ENCODE measurements at places on chromosomes 12 and 14.

DNA sequence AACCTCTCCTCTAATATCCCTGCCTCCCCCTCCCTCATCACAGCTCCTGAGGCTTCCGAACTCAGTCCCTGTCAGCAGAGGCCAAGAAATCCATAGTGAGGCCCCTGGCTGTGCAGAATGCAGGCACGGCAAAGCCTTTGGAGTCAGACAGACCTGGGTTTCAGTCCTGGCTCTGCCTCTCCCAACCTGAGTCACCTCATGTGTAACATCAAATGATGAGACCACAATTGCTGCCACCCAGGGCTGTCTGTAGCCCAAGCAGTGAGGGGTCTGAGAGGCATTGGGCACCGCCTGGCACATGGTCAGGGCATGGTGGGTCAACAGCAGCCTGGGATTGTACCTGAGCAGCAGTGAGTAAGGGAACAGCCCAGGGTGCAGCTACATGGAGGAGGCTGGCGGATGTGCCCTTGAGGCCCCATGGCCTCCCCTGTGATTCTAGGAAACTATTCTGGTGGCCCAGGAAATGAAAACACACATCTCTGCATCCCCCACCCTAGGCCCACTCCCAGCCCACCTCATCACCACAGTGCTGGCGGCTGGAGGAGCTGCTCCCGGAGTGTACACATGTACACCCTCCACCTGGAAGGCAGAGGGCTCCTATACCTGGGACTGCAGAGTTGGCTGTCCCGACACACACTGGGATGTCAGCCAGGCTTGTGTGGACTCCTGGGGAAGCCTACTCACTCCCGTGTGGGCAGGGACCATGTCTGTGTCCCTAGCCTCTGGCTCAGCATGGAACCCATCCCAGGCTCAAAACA lies 7.7 kb downstream of the ANKRD33 start:
- no peak for DNase-seq

DNA sequence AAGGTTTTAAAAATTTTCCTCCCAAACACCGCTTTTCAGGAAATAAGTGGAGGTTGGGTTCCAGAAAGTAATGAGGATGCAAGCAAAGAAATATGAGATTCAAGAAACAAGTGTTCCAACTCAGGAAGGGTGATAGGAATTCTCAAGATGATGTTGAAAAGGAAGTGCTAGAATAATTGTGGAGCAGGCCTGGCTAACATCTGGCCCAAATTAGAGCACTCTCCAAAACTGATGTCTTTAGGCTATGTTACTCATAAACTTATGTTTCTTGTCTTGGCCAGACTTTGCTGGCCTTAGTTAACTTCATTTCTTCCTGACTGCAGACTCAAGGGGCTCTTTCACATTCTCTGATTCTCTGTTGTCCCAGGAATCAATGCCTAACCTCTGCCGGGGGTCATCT lies 116.3 kb downstream of the TMTC3 start:
- no peak for DNase-seq

DNA sequence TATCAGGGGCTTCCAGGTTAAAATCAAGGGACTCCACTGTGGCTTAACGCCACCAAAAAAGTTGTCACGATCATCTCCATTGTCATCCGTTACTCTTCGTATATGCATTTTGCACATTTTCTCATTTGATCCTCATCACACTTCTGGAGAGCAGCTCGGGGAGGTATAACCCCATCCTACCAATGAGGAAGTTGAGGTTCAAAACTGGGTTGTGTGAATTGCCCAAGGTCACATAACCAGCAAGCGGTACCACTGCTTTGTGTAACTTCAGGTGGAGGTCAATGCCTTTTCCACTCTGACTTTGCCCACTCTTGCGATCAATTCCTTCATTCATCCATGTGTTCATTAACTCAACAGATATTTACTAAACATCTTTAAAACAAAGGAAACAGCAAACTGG lies 71.1 kb upstream of the CCND2 start:
- DNase-seq: no peak

GRCh38 chr12:107337346-107338095 lies 244.2 kb upstream of the CRY1 start:
- DNase-seq: no peak

DNA sequence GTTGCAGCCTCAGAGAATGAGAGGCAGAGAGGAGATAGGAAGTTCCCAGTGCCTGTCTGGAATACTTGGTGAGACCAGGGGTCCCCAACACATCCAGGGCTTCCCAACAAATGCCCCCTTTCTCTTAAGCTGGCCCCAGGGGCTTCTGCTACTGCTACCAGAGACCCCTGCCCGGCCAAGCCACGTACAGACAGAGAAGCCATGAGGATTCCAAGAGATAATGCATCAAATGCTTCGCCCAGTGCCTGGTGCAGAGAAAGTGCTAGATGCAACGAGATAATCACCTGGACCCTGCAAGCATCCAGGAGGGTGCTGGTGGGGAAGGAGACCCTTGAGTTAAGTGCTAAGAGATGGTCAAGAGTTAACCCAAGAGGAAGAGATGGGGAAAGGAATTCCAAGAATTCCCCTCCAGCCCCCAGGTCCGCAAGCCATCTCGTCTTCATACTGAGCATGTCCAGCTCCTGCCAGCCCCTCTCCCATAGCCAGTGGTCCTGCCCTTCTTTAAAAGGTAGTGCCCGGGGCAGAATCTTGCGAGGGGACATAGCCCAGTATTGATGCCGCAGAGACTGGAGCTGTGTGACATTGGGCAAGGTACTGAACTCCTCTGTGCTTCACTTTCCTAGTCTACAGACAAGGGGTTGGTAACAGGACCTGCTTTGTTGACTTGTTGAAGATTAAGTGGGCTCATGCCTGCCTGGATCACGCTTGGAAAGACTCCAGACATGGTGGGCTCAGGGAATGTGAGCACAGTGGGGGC lies 103.3 kb downstream of the CALM1 start:
- no peak for DNase-seq

DNA sequence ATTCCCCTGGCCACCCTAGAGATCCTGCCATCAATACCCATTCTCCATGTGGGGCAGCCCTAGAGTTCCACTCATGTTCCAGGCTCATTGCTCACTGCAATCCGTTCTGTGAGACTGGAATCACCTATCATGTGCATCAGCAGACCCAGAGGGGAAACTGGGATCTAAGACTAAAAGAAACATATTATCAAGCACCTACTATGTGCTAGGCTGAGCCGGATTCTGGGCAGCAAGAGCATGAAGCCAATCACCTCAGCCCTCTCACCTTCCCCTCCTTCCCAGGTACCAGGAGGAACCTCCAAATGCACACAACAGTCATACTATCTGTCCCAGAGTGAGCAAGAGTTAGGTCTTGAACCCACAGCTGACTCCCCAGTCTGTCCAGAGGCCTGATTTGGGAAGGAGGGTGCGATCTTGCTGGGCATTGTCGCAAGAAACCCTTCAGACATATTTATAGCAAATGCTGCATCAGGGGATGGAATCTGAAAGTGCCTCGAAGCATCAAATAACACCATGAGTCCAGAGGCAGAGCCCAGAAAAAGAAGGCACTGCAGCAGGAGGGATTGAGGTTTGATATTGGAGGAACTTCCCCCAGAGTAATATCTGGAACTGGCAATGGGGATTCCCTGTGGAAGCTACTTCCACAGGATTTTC lies 6.7 kb upstream of the CACNB3 start:
- no peak for DNase-seq

DNA sequence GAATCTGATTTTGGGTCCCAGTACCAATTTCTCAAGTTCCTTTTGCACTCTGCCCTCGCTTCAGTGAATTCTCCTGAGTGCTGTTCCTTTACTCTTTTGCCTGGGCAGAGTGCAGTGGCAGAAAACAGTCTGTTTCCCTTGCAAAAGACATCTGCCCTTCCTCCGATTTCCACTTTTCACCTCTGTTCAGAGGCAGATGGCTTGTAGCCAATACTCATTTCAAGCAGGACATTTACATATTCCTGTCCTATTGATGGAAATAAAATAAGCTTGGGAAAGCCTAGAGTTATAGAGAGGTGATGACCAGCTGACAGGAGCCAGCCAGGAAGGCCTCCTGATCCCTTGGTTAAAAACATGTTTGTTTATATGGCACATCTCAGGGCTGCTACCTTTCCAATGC lies 111.0 kb downstream of the SLC8A3 start:
- DNase-seq: no peak

GRCh38 chr12:46261646-46262045 lies 7.2 kb downstream of the SLC38A1 start:
- no peak for DNase-seq

DNA sequence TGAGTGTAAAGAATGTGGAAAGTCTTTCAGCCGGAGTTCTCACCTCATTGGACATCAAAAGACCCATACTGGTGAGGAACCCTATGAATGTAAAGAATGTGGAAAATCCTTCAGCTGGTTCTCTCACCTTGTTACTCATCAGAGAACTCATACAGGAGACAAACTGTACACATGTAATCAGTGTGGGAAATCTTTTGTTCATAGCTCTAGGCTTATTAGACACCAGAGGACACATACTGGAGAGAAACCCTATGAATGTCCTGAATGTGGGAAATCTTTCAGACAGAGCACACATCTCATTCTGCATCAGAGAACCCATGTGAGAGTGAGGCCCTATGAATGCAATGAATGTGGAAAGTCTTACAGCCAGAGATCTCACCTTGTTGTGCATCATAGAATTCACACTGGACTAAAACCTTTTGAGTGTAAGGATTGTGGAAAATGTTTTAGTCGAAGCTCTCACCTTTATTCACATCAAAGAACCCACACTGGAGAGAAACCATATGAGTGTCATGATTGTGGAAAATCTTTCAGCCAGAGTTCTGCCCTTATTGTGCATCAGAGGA lies 25.1 kb upstream of the ZNF268 start:
- no peak for DNase-seq

- DNase-seq: no peak
Measured at GRCh38 chr12:93896427-93896826, 219.3 kb downstream of the CRADD start.

GRCh38 chr12:82838131-82838551 lies 151.4 kb downstream of the TMTC2 start:
- DNase-seq: no peak

DNA sequence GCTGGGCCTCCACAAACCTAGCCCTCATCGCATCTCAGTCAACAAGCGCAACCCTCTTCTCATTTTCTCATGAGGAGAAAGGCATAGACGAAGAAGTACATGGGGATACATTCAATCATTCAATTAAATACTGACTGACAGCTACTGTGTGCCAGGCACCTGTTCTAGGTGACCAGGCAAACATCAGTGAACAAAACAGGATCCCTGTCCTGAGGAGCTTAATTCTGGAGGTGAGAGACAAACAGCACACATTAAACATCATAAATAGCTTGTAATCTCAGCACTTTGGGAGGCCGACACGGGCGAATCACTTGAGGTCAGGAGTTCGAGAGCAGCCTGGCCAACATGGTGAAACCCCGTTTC lies 362 bp upstream of the ACYP1 start:
- no peak for DNase-seq

DNA sequence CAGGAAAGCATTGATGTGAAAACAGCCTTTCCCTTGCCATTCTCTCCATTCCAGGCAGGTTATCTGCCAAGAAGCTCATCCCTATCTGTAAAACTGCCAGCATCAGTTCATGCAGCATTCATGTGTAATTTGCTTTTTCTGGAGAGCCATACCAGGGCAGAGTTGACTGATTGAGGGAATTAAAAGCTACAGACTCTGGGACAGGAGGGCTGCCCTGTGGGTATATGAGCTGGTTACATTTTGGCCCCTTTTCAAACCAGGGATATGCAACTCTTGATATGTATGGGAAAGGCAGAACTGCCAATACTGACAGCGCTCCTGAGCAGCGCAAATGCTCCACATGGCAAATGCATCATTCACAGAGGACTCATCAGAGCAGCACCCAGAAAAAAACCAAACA lies 53.7 kb downstream of the SYT1 start:
- peak; percentile 23 for DNase-seq

Measured in SK-N-DZ (cell line).